ENCODE measurements at places on chromosomes 4 and X.

GRCh38 chr4:106301393-106302061 is 14.5 kb downstream of the TBCK start:
- DNase-seq, result no peak

DNA sequence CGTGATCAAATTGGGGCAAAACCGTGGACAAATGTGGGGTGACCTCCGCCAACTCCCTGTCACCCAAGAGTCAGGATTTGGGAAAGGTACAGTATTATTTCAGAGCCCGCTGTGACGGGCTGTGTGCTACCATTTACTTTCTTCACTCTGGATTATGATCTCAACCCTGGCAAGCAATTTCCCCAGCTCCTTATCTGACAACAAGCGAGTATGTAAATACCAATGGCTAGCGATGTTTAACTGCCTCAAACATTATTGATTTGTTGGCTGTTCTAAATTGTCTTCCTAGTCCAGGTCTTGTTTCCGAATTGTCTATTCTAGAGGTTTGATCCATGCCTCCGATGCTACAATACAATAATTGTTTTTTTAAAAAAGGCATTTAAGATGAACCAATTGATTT is 17.7 kb upstream of the PITX2 start:
- DNase-seq, result no peak

GRCh38 chr4:89835413-89835812 is 1.5 kb downstream of the SNCA start:
- DNase-seq, result no peak

- DNase-seq, result no peak
Measured at GRCh38 chr4:151260526-151260925, 16.4 kb upstream of the PRSS48 start.

DNA sequence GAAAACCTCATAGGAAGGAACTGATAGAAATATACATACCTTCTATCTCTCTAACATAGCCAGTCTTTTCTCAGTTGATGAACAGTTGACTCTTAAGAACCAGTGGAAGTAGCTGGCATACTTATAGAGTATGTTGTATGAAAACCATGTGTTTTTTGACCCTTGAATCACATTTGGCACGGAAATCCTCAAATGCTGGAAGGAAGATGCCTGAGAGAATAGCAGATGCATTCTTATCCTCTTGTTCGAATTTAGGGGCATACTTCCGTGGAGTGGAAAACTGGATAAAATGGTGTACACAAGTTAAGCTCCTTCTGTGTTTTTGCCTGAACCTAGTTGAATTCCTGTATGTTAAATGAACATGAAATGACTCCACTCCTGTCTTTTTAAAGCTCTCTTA is 145.5 kb downstream of the PCDH7 start:
- no peak for DNase-seq

DNA sequence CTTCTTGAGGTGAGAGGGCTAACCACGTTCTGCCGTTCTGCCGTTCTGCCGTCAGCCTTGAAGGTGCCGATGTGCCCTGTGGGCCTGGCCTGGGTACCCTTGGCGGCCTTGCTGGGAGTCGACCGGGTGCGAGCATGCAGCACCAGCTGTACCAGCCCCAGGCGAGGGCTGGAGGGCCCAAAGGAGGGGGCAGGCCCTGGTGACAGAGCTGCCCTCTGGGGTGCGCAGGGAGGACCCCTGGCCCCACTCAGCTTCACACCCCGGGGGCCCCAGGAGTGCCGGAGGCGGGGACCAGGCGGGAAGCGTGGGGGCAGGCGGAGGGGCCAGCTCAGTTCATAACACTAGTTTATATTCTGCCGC is 22.1 kb downstream of the UVSSA start:
- DNase-seq, result no peak

DNA sequence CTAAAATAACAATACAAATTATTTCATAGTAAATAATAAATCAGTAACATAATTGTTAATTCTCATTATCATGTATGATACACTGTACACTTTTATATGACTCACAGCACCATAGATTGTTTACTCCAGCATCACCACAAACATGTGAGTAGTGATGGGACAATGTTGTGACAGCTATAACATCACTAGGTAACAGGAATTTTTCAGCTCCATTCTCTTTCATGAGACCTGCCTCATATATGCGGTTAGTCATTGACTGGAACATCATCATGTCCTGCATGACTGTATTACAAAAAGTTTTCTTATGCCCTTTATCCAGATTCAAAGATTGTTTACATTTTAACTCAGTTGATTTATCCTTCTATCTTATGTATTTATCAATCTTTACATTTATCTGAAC is 1530.0 kb downstream of the PCDH18 start:
- no peak for DNase-seq

- no peak for DNase-seq
Measured at GRCh38 chrX:49257846-49258748, 6.4 kb downstream of the FOXP3 start.

DNA sequence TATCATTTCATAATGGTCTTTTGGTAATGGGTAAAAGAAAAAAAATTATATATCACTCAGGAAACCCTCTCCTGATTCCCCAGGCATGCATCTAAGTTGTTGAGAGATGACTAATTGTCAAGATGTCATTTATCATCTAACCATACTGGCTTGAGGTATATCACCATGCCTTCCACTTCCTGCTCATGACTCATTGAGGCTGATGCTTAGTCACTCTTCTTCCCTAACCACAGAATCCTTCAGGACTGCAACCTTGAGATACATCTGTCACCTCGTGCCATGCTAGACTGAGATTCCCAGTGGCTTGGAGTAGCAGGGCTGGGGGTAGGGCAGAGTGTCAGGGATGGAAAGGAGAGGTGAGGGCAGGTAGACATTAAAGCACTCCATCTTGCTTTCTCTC is 782.5 kb upstream of the INTU start:
- DNase-seq, result no peak

DNA sequence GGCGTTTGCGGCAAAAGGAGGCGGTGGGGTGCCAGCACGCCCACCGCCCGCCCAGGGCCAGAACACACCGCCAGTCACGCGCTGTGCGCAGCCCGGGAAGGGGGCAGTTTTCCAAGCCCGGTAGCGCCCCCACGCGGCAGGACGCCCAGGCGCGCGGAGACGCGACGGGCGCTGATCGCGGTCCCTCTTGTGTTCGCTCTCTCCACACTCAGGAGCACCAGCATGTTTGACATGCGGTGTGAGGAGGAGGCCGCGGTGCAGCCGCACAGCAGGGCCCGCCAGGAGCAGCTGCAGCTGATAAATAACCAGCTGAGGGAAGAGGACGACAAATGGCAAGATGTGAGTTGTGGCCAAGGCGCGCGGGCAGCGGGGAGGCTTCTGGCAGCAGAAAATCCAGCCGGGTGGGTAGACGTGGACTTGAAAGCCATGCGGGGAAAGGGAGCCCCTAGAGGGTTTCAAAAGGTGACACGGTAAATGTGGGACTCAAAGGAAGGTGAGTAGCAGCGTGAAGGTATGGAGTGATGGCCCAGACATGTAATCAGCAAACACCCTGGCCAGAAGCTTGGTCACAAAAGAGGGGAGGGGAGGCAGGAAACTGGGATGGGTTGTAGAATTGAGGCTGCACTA is 104.1 kb downstream of the PHOX2B start:
- DNase-seq, result no peak

- no peak for DNase-seq
Measured at GRCh38 chrX:14027036-14027435, 2.7 kb downstream of the GEMIN8 start.

DNA sequence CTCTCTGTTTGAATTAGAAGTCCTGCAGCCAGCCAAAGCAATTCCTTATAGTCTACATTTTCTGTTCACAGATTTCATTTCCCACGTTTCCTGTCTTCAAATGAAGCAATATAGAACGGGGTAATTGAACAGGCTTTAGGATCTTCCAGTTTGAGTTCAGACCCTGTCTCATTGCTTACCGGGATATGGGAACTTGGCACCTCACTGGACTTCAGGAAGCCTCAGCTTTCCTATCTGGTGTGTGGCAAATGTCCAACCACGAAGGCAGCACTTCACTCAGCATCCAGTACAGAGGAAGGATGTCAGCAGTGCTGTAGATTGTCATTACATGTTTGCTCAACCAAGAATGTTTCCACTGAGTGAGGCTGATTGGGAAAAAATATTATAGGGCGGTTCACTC is 271.1 kb upstream of the ZFP42 start:
- no peak for DNase-seq

- DNase-seq, result no peak
Measured at GRCh38 chr4:180394312-180394711, 1848.9 kb upstream of the TENM3 start.

- DNase-seq, result no peak
Measured at GRCh38 chr4:33751050-33751449, 2493.3 kb downstream of the ARAP2 start.

DNA sequence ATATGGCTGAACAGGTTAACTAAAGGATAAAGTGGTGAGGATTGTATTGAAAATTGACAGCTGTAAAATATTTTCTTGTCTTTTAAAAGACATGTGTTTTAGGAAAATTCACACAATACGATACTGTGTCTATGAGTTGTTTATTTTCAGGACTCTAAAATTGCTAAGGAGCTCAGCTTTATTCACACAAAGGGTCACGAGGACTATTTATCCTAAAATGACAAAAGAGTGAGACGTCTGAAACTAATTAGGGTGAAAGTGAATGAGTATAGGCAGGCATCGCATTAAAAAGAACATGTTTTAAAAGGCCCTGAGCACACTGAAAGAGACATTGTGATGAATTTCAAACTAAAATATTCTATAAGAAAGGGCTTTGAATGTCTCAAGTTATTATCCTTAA is 304.7 kb downstream of the SH2D1A start:
- DNase-seq, result no peak

GRCh38 chr4:75512386-75513211 is 1.6 kb downstream of the RCHY1 start:
- DNase-seq, result peak; percentile 66

DNA sequence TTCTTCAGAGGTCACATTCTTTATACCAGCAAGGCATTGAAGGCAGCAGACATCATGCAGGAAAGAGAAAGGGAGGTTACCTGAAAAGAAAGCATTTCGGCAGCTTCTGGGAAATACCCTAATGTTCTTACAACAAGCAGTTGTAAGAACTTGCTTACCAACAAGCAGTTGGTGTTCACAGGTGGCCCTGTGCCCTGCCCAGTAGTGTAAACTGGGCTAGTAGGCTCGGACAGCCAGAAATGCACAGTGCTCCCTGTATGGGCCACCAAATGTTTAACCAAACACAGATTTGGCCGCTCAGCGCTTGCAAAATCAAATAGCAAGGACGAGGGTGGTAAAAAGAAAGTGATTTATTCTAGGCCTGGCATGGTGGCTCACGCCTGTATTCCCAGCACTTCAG is 20.4 kb upstream of the RHOXF1 start:
- DNase-seq, result peak; percentile 64

DNA sequence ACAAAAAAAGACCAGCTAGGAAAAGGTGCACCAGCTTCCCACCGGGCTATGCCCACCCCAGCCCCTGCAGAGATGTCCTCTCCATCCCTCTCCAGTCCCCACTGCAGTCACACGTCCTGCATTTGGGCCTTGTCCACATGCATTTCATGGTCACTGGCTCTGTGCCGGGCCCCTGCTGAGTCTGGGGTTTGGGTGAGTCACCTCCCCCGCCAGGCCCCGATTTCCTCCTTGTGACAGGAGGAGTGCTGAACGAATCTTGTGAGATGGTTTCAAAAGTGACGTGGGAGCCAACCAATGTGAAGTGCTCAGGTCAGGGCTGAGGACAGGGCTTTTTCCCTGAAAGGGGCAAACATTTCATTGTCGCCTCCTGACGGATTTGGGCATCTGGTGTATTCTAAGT is 7.1 kb downstream of the CPZ start:
- DNase-seq, result no peak

DNA sequence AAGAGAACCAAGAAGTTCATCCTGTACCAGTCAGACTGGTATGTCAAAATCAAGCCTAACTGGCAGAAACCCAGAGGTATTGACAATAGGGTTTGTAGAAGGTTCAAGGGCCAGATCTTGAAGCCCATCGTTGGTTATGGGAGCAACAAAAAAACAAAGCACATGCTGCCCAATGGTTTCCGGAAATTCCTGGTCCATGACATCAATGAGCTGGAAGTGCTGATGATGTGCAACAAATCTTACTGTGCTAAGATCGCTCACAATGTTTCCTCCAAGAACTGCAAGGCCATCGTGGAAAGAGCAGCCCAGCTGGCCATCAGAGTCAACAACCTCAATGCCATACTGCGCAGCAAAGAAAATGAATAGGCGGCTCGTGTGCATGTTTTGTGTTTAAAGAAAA is 172.7 kb upstream of the MED14 start:
- DNase-seq, result no peak

DNA sequence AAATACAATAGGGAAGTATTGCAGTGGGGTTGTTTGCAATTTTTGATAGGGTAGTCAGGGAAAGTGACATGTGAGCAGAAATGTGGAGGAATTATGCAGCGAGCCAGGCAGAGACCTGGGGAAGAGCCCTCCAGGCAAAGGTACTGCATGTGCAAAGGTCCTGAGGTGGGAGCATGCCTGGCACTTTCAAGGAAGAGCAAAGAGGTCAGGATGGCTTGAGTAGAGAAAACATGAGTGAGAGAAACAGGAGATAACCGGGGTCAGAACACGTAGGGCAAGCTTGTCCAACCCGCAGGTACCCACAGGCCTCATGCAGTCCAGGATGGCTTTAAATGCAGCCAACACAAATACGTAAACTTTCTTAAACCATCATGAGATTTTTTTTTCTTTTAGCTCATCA is 71.0 kb downstream of the COQ2 start:
- DNase-seq, result no peak

DNA sequence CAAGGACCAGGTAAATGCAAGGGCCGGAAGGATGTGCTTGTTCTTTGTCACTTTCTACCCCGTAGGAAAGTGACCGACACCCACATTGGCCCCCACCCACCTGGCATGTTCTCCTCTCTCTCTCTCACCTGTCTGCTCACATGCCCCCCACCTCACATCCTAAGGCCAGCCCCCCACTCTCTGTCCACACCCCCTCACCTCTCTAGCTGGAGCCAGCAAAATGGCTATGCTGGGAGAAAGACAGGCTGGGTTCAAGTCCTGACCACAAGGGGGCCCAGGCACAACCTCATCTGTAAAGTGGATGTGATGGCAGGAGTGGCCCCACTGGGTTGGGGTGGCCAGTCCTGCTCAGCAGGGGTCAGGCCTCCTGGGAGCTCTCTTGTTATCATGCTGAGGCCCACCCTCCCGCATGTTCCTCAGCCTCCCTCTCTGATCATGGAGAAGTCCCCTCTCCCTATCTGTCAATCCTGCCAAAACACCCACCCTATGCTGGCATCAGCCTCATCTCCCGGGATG is 1.7 kb upstream of the PPP2R2C start:
- no peak for DNase-seq

DNA sequence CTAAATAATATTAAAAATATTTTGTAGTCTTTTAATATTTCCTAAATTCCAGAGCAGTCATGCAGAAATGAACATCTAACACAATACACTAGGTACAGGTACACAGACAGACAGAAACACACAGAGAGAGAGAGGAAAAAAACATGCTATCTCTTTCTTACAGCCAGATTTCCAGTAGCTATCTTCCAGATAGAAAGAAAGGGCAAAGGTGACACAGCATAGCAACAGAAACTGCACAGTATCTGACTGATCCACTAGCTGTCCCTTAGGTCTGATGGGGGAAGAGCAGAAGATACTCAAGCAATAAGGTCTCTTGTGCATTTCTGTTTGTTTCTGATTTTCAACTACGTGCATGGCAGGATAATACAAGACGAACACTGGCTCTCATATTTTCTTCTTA is 7.8 kb downstream of the FBXW7 start:
- no peak for DNase-seq
